ENCODE measurements at places on chromosomes 5 and 9.

- no peak for DNase-seq
These were observed 70.5 kb downstream of the MED27 start for GRCh38 chr9:132008855-132009812.

- DNase-seq: no peak
These were observed 3.5 kb downstream of the TXNDC8 start for GRCh38 chr9:110334183-110334582.

- no peak for DNase-seq
These were observed 24.2 kb downstream of the P4HA2 start for GRCh38 chr5:132203464-132203818.

- no peak for DNase-seq
These were observed 35.9 kb downstream of the ANKRD31 start for GRCh38 chr5:75200776-75201175.

- DNase-seq: no peak
These were observed 21.9 kb upstream of the TXN start for GRCh38 chr9:110278080-110278707.

Data from NCI-H524 (cell line).